ENCODE measurements at places on chromosomes 4 and X.

GRCh38 chr4:153186046-153186728 is 18.1 kb upstream of the TRIM2 start:
- no peak for DNase-seq

DNA sequence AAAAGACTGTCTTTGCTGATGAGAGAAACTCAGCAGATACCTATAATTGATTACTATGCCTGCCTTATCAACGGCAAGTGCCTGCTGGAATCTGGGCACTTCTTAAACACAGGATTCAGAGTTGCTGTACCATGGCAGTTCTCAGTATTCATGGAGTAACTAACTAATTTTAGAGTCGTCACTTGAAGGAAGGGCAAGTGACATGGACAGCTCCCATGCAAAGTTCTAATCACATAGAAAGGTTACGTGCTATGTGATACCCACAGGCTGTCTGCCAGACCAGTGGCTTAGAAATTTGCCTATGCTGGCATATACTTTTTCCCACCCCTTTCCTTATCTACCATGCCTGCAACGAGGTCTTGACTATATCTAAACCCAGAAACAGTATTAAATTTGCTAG is 931.1 kb upstream of the TENM3 start:
- no peak for DNase-seq

GRCh38 chrX:140180585-140180984 is 215.3 kb upstream of the CXorf66 start:
- no peak for DNase-seq

DNA sequence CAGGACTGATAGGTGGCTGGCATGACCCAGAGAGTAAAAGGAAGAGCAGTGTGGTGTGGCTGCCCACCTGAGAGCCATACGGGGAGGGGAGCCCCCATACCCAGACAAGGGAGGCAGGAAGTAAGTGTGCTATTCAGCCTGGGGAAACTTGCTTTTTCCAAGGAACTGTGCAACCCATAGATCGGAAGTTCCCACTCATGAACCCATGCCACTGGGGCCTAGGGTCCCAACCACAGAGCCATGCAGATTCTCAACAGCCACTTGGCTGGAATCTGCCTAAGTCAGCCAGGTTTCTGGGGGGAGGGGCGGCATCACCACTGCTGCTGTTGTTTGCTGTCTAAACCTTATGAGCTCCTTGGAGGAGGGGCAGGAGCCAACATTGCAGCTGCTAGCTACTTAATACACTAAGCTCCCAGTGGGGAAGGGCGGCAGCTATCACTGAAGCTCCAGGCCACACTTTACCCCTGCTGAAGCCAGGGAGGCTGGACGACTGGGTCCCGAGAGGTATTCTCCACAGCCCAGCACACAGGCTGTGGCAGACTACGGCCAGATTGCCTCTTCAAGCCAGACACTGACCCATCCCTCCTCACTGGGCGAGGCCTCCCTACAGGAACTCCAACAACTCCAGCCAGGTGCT is 410.4 kb downstream of the INPP4B start:
- DNase-seq, result no peak

DNA sequence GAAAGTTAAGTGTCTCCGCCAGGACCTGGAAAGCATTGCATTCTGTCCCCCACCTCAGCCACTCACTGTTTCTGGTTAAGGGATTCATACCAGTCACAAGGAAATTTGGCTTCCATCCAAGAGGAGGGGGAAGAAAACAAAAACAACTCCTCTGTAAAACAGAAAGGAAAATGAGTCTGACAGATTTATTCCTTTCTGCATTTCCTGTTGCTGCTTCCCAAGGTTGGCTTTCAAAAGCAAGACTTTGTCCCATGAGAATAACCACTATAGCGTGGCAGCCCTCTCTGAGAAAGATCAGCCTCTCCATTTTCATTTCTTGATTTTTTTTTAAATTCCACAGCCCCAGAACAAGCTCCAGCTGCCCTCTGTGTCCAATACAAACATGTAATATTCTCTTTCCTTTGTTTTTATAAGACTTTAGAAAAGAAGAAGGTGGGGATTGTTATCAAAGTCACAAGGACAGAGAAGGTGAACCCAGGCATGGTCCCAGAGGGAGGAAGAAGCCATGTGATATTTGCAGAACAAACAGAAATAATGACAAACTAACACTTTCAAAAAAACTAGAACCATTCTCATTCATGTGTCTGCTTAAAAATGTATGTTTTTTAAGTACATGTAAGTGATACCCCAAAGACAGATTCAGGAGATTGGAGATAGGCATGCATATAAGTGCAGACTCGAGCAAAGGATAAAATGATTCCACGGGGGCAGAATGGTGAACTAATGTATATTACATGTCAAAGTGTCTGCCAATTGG is 90.7 kb upstream of the DCLK2 start:
- no peak for DNase-seq

- DNase-seq, result no peak
Observed at GRCh38 chrX:10033375-10034007, 66.3 kb downstream of the CLDN34 start.

GRCh38 chr4:164481306-164482091 is 272.4 kb upstream of the SMIM31 start:
- no peak for DNase-seq

GRCh38 chr4:165689159-165689558 is 183.9 kb upstream of the TLL1 start:
- DNase-seq, result no peak

DNA sequence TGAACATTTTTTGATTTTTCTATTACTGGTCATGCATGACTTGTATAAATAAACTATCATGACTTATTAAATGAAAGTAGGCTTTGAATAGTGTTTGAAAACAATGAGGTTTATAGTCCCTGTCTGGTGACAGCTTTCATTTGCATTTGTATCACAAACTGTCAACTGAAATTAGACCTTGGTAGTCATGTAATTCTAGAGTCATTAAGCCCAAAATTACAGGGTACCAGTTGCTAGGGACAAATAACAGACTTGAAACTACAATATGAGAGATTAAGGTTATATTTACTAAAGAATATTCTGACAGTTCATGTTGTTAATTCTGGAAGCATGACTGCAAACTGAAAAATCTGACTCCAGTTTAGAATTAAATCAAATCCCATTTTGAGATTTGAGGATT is 9.2 kb upstream of the VAMP7 start:
- no peak for DNase-seq

DNA sequence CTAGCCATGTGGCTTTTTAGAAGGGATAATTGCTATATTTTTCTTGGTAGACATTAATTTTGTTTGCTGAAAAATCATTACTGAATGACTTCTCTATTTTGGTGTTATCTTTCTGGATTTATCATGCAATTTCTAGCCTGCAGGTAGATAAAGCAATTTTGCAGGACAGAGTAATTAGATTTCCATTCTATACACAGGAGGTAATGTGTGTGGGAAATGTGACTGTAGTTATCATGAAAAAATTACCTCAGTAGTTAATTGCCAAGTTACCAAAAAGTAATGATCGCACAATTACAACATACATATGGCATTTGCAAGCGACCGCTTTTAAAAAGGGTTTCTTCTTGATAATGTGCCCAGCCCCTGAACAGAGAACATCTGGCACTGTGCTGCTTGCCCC is 66.1 kb downstream of the KIT start:
- no peak for DNase-seq

DNA sequence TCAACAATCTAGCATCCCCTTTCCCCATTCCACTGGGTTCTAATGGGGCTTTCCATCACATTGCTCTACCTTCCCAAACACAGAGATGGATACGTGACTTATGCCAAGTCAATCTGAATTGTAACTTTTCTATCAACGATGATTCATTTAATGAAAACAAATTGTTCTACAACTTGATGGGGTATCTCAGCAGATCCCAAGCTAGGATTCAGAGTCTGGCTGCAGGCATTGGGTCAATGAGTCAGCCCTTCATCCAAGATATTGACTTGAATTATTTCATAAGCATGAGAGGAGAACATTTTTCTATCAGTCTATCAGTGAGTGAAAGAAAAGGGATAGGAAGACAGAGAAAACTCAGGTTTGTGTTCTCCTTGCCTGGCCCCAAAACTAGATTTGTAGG is 15.0 kb upstream of the HPGDS start:
- no peak for DNase-seq

DNA sequence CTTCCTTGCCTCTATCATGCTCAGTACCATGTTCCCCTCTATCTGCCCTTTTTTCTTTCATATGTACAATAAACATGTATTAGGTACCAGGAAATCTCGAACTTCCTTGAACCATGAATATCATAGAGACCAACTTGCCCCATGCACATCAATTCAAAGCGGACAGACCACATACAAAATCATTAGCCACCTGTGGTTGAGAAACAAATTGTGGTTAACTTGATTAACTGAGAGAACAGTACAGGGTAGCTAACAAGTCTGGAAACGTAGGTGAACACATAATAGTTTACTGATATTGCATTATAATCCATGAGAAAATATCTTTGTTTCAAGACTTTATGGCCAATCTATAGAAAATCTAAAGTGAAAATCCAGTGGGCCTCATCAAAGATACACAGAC is 8.2 kb downstream of the CASP3 start:
- DNase-seq, result no peak

DNA sequence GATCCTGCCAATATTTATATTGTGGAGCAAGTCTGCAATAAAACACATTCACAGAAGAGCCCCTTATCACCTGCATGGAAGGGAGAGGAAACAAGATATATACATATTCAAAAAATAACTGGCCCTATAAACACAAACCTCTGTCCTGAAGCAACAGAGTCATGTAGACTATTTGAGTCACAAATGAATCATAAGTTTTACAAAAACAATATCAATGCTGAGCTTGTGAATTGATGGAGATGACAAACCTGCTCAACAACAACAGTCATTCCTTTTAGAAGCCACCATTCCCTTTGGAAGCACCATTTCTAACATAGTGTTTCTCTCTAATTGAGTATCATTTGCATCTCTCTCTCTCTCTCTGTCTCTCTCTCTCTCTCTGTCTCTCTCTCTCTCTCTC is 313.9 kb downstream of the MID1IP1 start:
- DNase-seq, result no peak

- no peak for DNase-seq
Observed at GRCh38 chr4:172892300-172892699, 276.3 kb upstream of the GALNT7 start.

DNA sequence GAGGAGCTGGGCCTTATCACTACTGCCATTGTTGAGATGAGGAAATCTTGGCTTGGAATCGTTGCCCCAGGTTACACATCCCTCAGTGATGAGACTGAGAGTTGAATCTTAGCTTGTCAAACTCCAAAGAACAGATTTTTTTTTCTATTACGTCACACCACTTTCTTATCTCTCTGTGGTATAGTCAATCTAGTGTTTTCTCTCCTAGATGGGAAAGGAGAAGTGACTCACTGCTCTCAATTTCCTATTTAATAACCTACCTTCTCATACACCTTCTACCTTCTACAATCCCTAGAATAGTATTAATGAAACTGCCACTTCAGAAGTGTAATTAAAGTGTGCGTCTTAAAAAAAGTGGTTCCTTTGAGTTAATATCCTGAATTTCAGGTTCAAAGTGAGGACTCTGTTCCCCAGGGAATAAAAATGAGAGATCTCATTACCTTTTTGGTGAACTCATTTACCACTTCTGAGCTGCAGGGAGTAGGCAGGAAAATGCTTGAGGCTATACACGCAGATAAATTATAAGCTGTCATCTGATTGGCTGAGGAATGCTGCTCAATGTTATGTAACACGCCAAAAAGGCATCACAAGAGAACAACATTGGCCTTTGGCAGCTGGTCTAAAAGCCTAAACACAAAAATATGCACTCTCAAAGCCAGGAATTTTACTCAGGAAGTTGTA is 59.3 kb downstream of the MAD2L1 start:
- DNase-seq, result no peak

- DNase-seq, result no peak
Observed at GRCh38 chr4:151458148-151458547, 49.2 kb downstream of the FHIP1A start.

- DNase-seq, result no peak
Observed at GRCh38 chr4:88610771-88611170, 18.5 kb downstream of the HERC3 start.

DNA sequence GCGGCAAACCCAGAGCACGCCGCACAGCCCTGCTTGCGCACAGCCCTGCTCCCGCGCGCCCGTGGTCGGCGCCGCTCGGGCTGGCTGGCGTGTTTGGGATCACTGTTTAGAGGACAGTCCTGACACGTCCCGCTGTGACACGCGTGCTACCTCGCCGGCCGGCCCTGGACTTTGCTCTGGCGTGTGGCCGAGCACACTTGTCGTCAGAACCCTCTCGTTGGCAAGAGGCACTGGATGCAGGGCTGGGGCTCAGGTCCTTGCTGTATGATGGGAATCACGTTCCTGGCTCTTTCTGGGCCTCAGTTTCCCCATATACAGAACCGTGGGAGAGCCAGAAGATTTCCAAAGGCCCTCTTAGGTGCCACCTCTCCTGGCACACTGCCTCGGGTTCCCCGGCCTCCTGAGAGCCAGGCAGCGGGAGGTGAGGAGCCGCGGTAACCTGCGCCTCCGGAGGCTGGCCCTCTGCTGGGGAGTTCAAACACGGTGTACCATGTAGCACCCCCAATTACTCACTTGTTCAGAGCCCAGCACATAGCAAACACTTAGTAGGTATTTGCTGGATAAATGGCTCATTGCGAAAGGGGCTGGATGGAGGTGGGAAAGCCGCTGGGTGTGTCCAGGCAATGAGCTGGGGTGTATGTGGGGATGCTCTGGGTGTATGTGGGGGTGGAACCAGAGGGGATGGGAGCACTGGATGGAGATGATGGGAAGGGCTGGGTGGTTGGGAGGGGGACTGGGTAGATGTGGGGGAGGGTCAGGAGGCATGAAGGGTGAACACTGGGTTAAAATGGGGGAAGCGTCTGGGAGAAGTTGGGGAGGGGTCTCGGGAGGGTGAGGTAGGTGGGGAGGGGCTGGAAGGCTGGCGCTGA is 76.6 kb downstream of the HTRA3 start:
- no peak for DNase-seq

DNA sequence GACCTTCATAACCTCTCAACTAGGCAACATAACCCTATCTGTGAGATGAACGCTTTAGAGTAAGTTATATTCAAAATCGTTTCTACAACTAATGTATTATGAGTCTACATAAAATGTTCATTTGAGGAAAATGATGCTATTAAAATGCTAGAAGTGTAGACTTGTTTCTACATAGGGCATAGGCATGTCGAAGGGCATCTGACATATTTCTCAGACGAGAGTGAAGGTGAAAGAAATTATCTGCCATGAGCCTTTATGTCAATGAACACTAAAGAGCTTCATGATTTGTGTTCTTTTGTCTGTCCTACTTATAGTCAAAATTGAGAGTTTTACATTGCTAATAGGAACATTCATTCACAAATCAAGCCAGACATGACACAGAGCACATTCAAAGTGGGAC is 811.8 kb downstream of the RAB28 start:
- no peak for DNase-seq

- no peak for DNase-seq
Observed at GRCh38 chr4:52748432-52748831, 2.8 kb downstream of the ERVMER34-1 start.

- no peak for DNase-seq
Observed at GRCh38 chr4:94399721-94400120, 52.0 kb upstream of the PDLIM5 start.

- DNase-seq, result no peak
Observed at GRCh38 chr4:74055096-74055495, 16.6 kb upstream of the CXCL3 start.

GRCh38 chrX:70117738-70118137 is 15.5 kb upstream of the IGBP1 start:
- DNase-seq, result no peak

GRCh38 chr4:125432078-125432477 is 117.3 kb downstream of the FAT4 start:
- no peak for DNase-seq

- DNase-seq, result no peak
Observed at GRCh38 chr4:3402491-3403347, 39.0 kb upstream of the HGFAC start.
